Stomach (tissue), 19 donors: ENCODE measurements at places on chromosomes 12 and 14.

DNA sequence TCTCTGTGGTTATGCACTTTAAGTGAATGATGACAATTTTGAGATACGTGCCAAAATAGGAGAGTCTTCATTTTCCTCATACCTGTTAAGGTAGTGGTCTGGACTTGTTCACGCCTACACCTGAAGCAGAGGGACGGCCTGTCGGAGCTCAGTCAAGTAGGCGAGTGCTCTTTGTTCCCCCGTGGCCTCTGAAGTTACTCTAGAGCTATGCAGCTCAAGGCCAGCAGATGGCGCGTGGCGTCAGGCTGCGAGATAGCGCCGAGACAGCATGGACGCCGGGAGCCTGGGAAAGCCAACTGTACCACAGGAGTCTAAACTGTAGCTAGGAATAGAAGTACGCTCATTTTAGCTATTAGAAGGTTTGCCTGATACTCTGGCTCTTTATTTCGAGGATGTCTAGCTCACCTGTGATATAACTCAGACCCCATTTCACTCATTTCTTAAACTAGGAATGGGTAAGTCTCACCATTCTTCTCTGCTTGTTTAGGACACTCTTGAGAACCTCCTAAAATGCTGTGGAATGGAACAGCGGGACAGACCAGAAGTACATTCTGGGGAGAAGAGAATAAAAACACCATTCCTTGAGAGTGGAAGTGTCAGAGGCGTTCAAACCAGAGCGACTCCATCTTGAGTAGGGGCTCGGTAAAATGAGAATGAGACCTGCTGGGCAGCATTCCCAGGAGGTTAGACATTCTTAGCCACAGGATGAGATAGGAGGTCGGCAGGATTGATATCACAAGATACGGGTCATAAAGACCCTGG is 267.4 kb upstream of the HMGA2 start:
- peak; percentile 93 for DNase-seq

DNA sequence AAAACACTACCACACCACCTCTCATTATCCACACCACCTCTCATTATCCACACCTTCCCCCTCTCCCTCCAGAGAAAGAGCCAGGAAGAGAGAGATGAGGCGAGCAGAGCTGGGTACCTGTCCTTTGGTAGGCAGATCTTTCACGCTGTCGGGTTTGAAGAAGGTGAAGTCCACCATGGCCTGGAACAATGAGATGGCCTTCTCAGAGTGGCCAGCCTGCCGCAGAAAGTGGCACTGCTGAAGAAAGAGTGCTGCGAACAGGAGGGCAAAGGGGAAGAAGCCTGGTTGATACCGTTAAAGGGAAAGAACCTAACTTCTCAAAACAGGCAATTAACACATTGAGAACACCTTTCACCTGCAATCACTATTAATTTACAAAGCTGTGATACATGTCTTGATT is 30.6 kb downstream of the NRDE2 start:
- no peak for DNase-seq

DNA sequence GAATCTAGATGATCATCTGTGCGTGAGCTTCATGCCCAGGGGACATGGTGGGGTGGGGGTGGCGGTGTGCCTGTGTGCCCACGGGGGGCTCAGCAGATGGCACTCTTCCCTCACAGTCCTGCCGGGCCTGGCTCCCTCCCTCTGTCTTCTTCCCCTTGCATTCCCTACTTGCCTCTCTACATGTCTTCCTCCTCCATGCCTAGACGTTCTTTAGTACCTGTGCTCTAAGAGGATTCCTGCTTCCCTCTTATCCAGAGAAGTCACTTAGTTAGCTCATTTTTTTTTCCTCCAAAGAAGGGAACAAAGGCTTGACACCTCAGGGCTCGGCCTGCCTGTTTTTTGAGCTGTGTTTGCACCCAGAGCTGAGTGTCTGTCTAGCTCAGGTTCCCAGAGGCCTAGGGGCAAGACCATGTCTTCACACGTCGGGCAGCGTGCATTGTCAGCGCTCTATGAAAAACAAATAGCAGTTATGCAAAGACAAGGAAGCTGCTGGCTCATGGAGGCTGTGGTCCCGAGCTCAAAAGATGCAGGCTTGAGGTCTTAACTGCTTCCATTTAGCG is 48.8 kb downstream of the NINJ2 start:
- DNase-seq: peak; percentile 35

DNA sequence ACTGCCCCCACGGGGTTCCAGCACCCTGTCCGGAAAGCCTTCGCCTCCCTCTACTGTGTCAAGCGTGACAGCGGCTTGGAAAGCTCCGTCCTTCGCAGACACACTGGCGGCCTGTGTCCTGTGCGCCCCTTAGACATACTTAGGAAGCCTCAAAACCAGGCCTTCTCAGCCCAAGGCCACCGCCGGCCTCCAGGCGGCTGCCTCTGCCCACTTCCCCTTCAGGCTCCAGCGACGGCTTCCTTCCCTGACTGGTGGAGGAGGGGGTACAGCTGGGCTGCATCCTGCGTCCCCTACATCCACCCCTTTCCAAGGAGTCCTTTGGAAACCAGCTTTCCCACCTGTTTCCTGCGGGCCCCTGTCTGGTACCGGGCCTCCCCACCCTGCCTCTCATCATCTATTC is 2.5 kb upstream of the CACNA2D4 start:
- DNase-seq: peak; percentile 31

DNA sequence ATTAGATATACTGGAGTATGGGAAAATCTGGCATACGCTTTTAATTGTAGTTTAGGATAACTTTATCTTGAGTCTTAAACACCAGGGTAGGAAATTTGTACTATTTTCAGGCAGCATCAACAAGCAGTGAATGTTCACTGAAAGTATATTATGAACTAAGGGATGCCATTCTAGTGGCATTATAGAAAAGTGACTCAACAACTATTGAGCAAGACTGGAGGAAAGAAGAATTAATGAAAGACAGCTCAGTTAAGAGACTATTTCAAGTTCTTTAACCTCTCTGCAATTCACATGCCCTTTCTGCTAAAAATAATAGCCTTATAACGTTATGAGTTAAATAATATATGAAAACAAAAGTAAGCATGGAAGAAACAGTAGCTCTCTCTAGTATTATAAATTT is 343.1 kb downstream of the FSCB start:
- no peak for DNase-seq

DNA sequence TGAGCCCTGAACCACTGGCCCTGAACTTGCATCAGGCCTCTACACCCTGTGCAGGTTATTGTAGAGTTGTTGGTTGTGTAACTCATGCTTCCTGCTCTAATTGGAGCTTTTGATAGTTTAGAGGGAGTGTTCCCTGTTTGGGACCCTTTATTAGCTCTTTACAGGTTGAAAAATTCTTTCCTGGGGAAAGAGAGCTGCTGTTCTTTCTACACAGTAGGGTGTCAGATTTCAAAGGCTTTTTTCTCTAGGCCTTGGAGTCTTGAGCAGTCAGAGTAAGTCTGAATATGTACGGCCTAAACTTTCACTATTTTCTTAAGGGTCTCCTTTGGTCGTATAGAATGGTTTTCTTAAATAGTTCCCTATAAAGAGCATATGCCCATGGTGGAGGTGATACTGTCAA is 60.8 kb upstream of the NEDD1 start:
- no peak for DNase-seq

DNA sequence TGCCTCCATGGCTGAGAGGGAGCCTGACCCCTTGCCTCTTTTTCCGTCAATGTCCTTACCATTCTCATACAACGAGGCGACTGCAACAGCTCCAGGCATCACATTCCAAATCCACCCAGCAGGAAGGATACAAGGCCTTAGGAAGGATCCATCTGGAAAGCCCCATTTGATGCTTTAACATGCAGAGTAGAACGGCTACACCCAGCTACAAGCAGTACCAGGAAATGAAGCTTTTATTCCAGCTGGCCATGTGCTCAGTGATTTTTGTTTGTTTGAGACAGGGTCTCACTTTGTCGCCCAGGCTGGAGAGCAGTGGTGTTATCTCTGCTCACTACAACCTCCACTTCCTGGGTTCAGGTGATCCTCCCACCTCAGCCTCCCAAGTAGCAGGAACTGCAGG is 124.8 kb downstream of the TMEM132D start:
- DNase-seq: no peak
